ENCODE measurements at places on chromosomes 1 and 21.

- no peak for DNase-seq
Observed at GRCh38 chr1:109252167-109252892, 3.0 kb downstream of the CELSR2 start.

GRCh38 chr1:213274140-213274539, 223.1 kb downstream of the RPS6KC1 start:
- no peak for DNase-seq

- no peak for DNase-seq
Observed at GRCh38 chr1:214205053-214205452, 75.9 kb upstream of the SMYD2 start.

DNA sequence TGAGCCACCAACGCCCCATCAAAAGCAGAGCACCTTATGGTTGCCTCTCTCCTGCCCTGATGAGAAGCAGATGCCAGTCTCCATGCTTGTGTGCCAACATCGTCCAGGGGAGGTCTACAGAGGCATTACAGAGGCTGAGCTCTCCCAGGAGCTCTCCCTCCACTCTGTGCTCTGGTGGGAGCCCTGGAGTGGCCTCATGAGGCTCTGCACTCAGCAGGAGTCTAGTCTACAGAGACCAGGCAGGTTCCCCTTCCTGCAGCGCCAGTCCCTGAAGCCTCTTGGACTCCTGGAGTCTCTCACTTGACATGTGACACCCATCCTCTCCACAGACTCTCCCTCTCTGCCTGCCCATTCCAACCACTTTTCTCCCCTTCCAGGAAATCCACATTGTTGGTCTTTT, 3.4 kb downstream of the DCST1 start:
- DNase-seq, result no peak

- no peak for DNase-seq
Observed at GRCh38 chr1:22530715-22531114, 32.6 kb upstream of the EPHA8 start.

All from epithelial cell of esophagus (primary cell).